ENCODE measurements at places on chromosomes 2 and 18. TPM values are rescaled to one million over a fixed set of nuclear protein-coding genes. Genes with fewer than 3 reads are reported as not detected.
A peak's percentile ranks its signal among the peaks of the same experiment; 100 is the strongest.

DNA sequence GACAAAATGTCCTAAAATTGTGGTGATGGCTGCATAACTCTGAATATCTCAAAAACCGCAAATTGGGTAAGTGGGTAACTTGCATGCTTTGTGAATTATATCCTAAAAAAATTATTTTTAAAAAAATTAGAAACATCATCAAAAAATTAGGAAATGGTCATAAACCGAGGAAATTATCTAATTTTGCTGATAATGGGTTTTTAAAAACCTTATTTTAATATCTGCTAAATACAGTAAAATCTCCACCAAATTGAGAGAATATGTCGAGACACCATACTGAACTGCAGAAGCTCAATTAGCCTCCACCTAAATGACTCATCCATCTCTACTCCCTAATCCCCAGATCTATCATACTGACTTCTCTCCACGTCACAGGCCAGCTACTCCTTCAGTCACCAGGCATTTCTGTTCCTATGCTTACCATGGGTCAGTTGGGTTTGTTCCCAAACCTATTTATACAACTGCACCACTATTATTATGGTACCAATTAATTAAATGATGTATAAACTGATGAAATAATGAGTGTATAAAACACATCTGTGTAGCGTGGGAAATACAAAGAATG lies 36.1 kb downstream of the SPIRE1 start:
- no peak for DNase-seq

GRCh38 chr2:31221544-31221943 lies 4.2 kb upstream of the CAPN14 start:
- DNase-seq = no peak

DNA sequence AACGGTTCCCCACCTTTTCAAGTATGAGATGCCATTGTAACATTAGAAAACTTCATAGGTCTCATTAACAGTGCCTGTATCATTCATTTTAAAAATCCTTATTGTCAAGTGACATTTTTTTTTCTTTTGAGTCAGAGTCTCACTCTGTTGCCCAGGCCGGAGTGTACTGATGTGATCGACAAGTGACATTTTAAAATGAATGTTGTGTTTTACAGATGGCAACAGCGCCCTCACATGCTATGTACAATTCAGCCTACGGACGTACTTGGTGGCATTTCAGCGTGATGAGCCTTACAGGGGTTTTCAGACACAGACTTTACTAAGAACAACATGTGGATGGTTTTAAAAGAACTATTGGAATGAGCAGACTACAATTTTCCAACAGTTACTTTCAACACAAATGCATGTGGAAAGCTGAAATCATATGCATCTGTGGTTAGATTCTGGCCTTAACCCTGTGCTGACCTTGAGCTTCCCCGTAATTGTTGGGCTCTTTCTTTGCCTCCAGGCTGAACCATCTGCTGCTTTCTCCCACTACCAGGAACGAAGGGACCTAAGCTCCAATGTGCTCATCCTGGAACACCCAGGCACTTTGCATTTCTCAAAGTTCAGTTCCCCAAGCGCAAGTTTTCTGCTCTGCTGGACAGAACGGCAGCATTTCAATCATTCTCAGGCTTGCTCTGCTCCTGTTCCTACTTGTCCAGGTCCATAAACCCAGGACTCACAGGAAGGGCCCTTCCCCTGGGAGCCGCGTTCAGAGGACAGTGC lies 119.9 kb upstream of the NDUFV2 start:
- DNase-seq = no peak

GRCh38 chr18:79166702-79167101 lies 97.5 kb downstream of the ATP9B start:
- DNase-seq = no peak

GRCh38 chr18:56756966-56757365 lies 105.8 kb downstream of the WDR7 start:
- DNase-seq = no peak

SRD5A2 gene
- not detected for total RNA-seq

CRYGC gene
- total RNA-seq = not detected

DCDC2C gene
- not detected for total RNA-seq

DNA sequence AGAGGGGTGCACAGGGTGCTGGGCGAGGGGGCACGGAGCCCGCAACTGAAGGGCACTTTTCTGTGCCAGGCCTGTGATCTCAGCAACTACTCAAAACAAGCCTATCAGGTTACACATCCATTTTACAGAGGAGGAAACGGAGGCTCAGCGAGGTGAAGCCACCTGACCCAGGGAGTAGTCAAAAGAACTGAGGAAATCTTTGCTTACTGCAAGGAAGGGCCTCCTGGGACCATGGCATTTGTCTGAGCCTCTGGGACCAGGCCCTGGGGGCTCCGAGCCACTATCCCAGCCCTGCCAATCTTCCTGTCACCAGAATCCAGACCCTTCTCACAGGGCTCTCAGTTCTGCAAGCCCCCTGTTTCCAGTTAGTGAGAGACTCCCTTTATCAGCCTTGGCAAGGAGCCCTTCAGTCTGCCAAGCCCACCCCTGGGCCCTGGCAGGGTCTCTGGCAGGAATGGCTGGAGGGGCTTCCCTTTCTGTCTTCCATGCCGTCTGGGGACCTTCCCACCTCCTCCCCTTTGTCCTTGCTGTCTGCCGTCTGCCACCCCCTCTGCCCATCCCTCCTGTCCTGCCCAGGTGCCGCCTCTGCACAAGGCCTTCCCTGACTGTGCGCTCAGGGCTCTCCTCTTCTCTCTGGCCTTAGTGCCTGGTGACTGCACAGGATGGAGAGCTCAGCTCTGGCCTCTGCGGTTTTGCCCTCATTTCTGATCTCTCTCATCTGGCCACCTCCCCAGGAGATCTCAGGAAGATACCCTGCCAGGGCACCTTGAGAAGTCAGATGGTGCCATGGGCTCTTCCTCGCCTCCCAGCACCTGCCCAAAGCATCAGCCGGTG lies 194.7 kb upstream of the GLI2 start:
- no peak for DNase-seq

- no peak for DNase-seq
Observed at GRCh38 chr18:13611142-13611600, 115.2 kb downstream of the FAM210A start.

DNA sequence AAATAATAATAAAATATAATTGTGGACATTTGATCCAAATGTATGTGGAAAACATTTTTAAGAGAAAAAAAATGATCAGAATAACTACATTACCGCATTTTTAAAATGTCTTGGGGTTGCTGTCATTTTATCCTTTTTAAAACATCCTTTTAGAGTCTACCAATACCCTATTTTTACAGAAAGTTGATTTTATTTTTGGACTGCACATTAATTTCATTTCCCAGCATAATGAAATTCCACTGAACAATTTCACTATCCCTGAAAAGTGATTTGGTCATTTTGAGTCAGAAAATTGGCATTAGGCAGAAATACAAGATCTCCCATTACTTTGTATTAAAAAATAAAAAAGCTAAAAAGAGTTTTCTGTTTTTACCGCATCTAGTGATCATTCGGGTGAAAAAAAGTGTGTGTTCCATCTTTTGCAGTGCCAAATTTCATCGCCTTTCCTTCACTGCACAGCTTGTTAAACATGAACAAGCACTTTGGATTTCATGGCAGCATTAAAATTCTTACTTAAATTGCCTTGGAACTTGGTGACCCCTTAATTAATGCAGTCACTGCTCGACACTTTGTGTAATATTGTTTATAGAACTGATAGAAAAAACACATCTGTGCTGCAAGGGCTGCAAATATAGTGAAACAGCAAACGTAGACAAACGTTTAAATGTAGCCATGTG lies 611.7 kb downstream of the TSN start:
- DNase-seq = no peak

DNA sequence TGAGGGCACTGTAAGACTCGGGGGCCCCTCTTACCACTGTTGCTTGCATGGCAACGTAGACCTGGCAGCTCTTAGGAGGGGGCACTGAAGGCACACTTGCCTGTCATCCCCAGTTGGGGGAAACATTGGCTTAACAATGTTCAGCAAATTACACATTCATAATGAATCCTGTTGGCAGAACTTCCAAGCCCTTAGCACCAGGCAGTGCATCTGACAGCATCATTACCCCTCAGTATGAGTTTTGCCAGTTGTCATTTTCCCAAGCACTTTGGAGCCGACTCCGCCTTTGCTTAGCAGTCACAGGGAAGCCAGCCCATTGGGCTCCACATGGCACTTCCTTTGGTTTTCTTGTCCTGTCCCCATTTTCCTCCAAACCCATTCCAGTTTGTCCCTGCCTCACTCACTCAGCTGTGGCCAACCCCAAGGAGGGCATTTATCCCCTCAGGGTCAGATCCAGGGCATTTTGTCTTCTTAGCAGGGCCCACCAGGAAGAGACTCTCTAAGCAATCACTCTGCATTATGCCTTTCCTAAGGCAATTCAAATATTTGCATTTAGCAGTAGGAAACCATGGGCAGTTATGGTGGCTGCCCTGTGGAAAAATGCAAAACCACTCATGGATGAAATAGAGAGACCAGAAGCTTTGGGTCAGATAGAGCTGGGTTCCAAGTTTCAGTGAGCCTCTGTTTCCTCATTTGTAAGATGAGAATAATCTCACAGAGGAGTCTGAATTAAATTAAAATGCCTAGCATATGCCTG lies 73.9 kb downstream of the VSNL1 start:
- no peak for DNase-seq

LRATD1 gene
- 2.3 TPM for total RNA-seq

TFPI gene
- 7.1 TPM for total RNA-seq

TMEM17 gene
- total RNA-seq = 0.69 TPM

GRCh38 chr2:166614503-166614902 lies 120.5 kb upstream of the SCN7A start:
- no peak for DNase-seq

GRCh38 chr2:79511320-79511951 lies 1.4 kb upstream of the CTNNA2 start:
- DNase-seq = peak; percentile 75

HOXD13 gene
- not detected for total RNA-seq

- DNase-seq = no peak
Observed at GRCh38 chr2:119430023-119430498, 1.6 kb upstream of the TMEM37 start.

MEMO1 gene
- total RNA-seq = 52.8 TPM

DNA sequence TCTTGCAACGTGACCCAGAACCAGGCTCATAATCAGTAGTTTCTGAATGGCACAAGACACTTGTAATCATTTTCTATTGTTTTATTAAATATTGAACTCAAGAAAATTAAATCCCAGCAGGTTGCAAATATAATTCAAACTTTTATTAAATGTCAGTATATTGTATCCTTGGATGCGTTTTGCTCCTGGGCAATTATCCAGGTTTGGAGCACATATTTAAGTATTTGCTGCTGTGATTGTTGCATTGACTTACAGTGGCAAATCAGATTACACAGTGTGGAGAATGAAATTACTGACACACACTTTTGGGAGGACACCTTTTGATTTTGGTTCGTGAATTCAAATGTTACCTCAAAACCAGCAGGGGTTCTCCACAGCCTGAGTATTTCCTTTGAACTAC lies 27.1 kb upstream of the TMEM178A start:
- no peak for DNase-seq

DNA sequence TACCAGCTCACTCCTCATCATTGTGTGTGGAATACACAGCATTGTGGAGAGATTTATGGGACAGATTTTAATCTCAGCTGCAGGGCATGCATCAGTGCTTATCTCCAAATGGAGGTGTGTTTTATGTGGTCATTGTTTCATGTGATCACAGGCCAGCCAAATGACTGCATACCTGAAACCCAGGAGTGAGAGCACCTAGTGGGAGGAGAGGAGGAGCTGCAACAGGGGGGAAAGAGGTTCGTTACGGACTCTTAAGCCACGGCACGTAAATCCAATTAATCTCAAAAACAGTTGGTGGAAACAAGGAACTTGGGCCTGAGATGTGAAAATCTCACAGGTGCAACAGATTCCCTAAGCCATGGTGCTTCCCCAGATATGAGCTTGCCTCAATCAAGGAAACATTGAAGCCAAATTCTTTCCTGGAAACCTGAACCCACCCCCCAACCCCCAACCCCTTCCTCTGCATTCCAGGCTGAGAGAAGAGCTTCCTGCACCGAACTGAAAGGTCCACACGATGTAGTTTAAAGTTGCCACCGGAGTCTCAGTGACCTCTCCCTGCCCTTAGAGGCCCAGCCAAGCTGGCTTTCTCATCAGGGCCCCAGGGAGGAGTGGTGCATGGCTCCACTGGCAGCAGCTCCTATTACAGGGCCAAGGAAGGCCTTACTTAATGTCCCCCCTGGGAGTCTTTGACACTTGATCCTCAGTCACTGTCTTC lies 167.4 kb downstream of the C1D start:
- DNase-seq = peak; percentile 52

DNA sequence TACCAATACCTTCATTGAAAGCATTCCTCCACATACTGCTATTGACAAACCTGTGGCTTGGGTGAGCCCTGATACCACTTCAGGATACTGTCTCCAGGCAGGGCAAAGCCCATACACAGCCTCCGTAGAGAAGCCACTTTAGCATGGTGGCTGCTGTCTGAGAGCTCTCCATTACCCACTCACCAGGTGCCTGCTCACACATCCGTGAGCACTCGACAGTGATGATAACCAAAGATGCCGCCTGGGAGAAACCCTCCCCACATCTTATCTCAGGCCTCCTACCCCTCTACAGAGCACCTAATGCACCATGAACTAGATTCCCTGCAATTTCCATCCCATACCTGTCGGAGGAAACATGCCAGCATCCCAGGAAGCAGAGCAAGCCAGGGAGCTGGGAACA lies 57.6 kb upstream of the KLHL29 start:
- DNase-seq = no peak

DNA sequence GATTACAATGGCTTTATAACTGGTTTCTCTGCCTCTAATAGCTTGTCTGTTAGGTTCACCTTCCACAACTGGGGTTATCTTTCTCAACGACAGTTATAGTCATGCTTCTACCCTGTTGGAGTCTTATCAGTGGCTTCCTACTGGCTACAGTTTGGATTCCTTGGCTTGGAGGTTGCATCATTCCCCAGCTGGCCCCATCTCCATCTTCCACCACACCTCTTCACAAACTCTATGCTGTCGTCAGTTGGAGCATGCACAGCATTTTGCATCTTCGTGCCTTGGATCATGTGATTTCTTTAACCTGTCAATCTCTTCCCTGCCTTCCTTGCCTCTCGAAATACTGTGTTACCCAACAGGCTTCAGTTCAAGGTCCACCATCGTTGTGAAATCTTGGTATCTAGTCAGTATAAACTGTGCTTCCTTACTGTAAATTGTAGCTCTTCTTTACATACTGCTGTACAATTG lies 316.3 kb upstream of the CXCR4 start:
- DNase-seq = no peak

- no peak for DNase-seq
Observed at GRCh38 chr2:102661846-102662245, 42.5 kb downstream of the SLC9A2 start.

DNA sequence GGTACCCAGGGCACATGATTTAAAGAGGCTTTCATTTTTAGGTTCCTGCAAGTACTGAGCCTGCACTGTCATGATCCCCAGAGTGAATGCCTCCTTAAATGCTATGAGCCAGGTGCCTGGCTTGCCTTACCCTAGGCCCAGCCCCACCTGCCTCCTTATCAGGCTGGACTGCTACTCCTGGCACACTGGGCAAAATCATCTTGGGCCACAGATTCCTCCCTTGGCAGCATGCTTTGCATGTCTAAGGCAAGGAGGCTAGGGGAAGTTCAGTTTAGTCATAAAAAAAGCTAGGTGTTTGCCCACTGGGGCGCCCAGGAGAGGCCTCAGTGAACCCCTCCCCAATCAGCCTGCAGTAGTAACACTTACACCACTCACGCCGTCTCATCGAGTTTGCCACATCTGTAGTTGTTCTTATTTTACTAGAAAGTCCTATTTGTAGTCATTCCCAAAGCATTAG lies 45.1 kb downstream of the LBH start:
- no peak for DNase-seq

- DNase-seq = no peak
Observed at GRCh38 chr2:84991404-84992160, 20.6 kb downstream of the KCMF1 start.

UGT1A10 gene
- not detected for total RNA-seq

NT5C1B gene
- not detected for total RNA-seq

All from H1 (cell line).